ENCODE measurements at places on chromosomes 2 and 18. TPM values are rescaled to one million over a fixed set of nuclear protein-coding genes. Genes with fewer than 3 reads are reported as not detected.

GRCh38 chr2:205786976-205787375 lies 104.7 kb downstream of the NRP2 start:
- H3K27ac ChIP-seq, result peak overlapping the region; percentile 45
- H3K4me3 ChIP-seq, result no peak overlapping the region
- H3K36me3 ChIP-seq, result no peaks in the 10 kb centered on the region
- H3K4me1 ChIP-seq, result no peaks in the 10 kb centered on the region

DNA sequence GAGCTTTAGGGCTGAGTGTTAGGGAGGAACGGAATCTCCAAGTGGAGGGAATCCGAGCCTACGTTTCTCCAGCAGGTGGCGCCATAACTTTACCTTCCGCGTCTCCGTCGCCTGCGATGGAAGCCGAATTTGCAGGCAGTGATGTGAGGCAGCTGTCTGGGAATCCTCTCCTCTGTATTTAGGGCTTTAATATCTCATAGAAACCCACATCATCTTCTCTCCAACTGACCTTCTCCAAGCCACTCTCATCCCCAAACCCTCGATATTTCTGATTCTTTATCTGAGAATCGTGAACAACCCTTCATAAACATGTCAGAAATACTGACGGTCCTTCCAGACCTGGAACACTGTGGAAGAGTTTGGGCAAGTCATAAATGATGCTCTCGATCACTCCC lies 27.5 kb downstream of the SIX2 start:
- no peaks in the 10 kb centered on the region for H3K27me3 ChIP-seq
- no peaks in the 10 kb centered on the region for H3K4me1 ChIP-seq
- DNase-seq, result peak; percentile 75
- no peak overlapping the region for H3K27ac ChIP-seq

Gene NT5C1B
- total RNA-seq, result not detected

DNA sequence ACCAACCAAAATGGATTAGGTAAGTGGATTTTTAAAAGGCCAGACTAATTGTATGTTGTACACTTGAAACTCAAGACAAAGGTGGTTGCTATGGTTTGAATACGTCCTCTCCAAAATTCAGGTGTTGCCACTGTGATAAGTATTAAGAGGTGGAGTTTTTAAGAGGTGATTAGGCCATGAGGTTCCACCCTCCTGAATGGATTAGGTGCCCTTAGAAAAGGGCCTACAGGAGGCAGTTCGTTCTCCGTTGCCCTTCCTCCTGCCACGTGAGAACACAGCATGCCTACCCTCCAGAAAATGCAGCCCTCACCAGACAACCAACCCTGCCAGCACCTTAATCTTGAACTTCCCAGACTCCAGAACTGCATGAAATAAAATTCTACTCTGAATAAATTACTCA lies 51.2 kb downstream of the CHMP3 start:
- H3K27ac ChIP-seq, result no peak overlapping the region
- H3K4me3 ChIP-seq, result no peak overlapping the region
- H3K4me1 ChIP-seq, result no peaks in the 10 kb centered on the region
- no peaks in the 10 kb centered on the region for H3K36me3 ChIP-seq
- no peaks in the 10 kb centered on the region for H3K27me3 ChIP-seq

DNA sequence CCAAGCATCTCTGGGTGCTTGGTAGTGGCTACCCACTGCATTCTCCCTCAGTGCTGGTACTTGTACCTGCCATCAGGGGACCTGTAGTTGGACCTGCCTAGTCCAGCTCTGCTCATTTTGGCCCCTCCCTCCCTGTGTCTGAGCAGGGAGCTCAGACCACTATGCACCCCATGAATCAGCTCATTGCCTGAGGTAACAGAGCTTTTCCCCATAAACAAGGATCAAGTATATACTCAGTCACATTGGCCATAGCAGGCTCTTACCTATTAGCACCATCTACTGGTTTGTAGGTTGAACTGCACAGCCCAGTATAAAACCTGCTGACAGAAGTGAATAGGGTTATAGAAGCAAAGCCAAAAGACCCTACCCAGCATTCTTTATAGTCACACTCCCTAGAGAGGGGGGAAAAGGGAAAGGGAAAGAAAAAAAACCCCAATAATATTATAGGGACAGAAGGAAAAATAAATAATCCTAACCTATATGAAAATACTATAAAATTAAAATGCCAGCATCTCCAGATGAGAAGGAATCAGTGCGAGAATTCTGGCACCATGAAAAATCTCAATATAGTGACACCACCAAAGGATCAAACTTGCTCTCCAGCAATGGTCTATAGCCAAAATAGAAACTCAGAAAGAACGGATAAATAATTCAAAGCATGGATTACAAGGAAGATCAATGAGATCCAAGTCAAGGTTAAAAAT lies 6.9 kb upstream of the FLACC1 start:
- no peaks in the 10 kb centered on the region for H3K27me3 ChIP-seq
- H3K4me1 ChIP-seq, result no peaks in the 10 kb centered on the region
- no peak for DNase-seq
- H3K27ac ChIP-seq, result no peak overlapping the region
- no peaks in the 10 kb centered on the region for H3K36me3 ChIP-seq

Gene INO80D
- total RNA-seq, result 50.4 TPM

- H3K4me1 ChIP-seq, result peaks cover 8% of the 10 kb centered on the region
- peak overlapping the region; percentile 72 for H3K4me3 ChIP-seq
Observed at GRCh38 chr2:85539361-85540132, 579 bp downstream of the MAT2A start.

All from Peyer's patch (tissue), 4 donors.